ENCODE measurements at places on chromosomes 13 and 19.

GRCh38 chr13:36570489-36570888 is 103.3 kb upstream of the SERTM1 start:
- DNase-seq = no peak

GRCh38 chr13:99948907-99949678 is 22.5 kb downstream of the ZIC5 start:
- DNase-seq = no peak

DNA sequence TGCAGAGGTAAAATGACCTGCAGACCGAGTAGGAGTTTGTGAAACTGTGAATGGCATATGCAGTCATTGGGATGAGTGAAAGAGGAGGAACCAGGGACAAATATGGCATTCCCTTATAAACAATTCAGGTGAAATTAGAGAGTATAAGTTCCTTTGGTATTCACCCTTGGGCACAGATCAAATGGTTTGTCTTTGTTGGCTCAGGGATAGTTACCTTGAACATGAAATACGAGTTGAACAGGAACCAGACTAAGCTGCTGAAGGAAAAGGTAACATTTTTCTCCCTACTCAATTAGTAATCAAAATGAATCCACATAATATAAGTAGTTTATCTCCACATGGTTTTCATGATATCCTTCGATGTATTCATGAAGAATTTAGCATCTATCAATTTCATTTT is 50.5 kb downstream of the SLITRK1 start:
- DNase-seq = no peak

DNA sequence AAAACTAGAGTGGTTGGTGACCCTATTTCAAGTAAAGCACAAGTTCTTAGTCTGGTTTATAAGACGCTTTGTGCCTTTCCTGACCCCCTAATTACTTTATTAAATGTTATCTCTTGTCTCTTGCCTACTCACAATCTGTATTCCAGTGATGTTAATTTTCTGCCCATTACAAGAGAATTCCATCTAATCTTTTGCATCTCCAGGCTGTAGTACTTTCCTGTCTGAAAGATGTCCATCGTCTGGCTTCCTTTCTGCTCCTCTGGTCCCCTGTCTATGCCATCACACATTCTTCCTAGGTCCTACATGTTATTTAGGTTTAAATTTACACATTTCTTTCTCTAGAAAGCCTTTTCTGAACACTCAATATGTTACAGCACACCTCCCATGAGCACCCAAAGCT is 25.9 kb upstream of the OXGR1 start:
- no peak for DNase-seq

DNA sequence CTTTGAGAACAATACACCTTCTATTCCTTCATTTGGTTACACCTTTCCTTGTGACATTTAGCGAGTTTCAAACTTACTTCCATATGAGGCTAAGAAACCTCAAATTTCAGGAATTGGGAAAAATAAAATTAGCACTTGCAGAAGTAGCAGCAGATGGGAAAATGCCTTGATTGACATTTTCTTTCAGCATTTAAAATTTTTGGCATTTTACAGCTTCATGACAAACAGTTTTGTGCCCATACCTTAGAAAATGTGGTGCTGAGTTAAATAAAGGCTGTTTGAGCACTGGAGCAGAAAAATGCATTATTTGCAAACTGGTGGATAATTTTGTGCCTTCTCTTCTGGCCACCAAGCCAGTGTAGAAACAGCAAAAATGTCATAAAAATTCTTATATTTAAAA is 95.4 kb downstream of the PCDH17 start:
- no peak for DNase-seq

DNA sequence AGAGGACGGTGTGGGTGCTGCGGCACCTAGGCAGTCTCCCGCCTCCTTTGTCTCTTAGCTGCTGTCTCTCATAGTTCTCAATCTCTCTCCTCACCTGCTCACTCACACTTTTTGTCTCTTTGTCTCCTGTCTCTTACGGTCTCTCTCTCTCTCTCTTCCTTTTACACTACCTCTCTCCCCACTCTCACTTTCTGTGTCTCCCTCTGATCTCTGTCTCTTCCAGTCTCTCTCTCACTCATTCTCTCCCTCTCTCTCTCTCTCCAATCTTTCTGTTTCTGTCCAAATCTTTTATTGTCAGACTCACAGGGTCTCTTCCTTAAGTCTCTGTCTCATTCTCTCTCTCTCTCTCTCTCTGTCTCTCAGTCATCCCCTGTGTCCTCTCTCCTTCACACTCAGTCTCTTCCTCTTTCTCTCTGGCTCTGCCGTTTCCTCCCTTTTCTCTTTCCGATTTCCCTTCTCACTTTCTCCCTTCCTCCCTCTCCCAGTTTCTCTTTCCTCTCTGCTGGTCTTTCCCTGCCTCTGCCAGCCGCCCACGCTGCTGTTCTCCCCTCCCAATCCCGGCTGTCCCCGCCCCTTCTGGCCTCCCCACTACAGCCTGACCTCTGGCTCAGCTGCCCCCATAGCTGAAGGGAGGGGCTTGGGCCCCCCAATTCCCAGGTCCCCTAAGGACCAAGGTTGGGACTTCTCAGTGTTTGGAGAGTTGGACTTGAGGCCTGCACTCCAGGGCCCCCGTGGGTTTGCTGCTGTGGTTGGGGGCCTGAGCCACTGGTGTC is at the start of gene PLEKHA4:
PLEKHA4 (minus strand) TSS at position 504 of the 773 bp plus-strand sequence. CDS start 997 bp downstream, outside the sequence.
- peak; percentile 78 for DNase-seq

GRCh38 chr13:26026211-26026610 is 25.6 kb downstream of the SHISA2 start:
- DNase-seq = no peak

DNA sequence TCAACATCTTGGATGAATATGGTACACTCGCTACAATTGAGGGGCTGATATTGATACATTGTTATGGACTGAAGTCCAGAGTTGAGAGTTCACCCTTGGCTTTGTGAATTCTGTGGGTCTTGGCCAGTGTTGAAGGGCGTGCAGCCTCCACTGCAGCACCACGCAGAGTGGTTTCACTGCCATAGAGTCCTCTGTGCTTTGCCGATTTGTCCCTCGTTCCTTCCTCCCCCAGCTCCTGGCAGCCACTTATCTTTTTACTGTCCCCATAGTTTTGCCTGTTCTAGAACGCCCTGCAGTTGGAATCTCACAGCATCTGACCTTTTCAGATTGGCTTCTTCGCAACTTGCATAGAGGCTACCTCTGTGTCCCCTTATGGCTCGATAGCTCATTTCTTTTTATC is 57.3 kb upstream of the IRS2 start:
- no peak for DNase-seq

- no peak for DNase-seq
Measured at GRCh38 chr19:2750808-2751437, 11.1 kb upstream of the SLC39A3 start.

GRCh38 chr13:113458253-113459065 is 5.2 kb upstream of the ADPRHL1 start:
- no peak for DNase-seq

DNA sequence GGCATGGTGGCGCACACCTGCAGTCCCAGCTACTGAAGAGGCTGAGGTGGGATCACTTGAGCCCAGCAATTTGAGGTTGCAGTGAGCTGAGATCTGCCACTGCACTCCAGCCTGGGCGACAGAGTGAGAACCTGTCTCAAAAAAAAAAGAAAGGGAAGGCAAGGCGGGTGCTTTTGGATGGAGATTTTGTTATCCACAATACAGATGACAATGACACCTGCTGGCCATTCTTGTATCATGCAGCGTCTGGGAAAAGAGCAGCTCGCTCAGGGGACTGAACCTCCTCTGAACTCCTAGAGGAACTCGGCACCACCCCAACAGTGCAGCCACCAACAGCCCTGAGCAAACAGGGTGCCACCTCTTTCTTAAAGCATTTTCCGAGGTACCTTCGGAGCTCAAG is 22.8 kb downstream of the HAUS8 start:
- peak; percentile 54 for DNase-seq

DNA sequence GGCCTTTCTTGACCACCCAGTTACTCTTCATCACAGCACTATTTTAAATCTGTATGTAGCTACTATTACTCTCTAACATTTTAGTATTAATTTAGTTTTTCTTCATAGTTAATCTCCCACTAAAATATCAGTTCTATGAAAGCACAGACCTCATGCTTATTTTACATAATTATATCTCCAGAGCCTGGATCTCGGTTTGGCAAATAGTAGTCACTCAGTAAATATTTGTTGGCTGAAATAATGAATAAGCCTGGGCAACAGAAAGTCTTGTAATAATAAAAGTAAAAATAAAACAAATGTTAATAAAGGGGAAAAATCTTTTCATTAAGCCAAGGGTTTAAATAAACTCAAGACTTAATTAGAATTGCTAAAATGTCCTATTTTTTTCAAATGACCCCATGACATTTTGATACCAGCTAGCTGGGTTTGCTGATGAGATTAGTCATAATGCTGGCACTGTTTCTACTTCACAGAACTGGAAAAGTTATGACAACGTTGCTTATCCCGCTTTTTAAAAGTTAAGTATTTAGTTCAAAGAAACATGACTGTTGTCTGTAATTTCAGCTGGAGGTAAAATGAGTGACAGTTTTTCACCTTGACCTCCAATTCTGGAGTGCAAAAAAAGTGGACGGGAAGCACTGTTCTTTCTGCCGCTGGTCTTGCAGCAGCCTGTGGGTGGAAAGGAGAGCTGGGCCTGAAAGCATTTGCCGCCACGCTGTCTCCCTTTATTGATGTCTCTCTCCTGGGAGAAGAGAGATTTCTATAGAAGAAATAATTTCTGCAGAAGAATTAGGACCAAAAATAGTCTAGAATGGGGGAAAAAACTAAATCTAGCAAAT is 85.2 kb upstream of the SPATA13 start:
- DNase-seq = no peak

DNA sequence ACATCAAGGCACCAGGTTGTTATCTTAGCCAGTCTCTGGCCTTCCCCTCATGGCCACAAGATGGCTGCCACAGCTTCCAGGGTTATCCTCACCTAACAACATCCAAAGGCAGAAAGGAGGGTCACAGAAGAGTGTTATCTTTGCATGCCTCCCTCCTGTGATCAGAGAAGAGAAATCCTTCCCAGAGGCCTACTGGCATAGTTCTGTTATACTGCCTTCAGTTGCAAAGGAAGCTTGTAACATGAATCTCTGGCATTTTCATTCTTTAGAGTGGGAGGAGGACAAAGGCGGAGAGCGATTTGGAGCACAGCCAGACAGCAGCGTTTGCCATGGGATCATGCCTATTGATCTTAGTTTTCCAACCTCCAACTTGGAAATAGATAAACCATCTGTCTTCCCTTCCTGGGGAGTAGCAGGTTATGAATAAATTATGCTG is 135.7 kb downstream of the DNAJC15 start:
- no peak for DNase-seq

GRCh38 chr19:29524201-29524911 is 1.4 kb upstream of the VSTM2B start:
- DNase-seq = no peak

GRCh38 chr13:46665248-46665632 is 112.3 kb downstream of the LRCH1 start:
- no peak for DNase-seq

- DNase-seq = no peak
Measured at GRCh38 chr19:12205296-12205695, 42.4 kb downstream of the ZNF136 start.

GRCh38 chr13:43368003-43368402 is 344.6 kb downstream of the DNAJC15 start:
- DNase-seq = no peak

GRCh38 chr19:10603873-10604459 is 16.9 kb upstream of the AP1M2 start:
- peak; percentile 63 for DNase-seq

DNA sequence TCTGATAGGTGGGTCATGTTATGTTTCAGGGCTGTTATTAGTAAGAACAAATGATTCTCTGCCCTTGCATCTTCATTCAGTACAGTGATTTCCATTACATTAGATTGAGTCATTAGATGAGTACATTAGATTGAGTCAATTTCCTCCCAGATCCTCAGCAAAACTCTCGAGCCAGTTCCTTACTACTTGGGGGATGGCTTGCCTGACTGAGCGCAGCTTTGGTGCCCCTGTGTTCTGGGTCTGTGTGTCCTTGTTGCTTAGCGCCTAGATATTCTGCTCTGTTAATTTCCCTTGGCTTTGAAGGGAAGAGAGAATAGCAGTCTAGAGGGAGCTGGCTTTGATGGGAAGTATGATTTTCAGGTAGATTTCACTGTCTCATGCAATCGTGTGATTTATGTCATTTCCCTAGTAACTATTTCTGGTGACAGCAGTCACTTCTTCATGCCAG is 19.1 kb upstream of the SCEL start:
- DNase-seq = no peak

DNA sequence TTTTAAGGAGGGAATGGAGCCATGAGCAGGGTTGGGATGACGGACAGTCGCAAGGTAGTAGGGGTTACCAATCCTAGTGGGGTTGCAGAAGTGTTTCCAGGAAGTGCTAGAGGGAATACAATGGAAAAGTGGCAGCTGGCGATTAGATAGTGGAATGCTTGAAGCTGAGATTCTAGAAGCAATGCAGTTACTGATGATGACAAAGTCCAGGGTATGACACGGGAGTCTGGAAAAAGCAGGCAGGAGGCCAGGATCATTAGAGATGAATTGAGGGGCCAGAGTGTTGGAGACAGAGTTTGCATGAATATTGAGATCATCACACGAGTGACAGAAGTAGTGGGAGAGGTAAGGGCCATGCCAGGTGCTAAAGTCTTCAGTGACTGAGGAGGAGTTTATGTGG is 17.3 kb upstream of the KL start:
- DNase-seq = no peak

- DNase-seq = no peak
Measured at GRCh38 chr19:11066326-11066725, 22.9 kb upstream of the LDLR start.

DNA sequence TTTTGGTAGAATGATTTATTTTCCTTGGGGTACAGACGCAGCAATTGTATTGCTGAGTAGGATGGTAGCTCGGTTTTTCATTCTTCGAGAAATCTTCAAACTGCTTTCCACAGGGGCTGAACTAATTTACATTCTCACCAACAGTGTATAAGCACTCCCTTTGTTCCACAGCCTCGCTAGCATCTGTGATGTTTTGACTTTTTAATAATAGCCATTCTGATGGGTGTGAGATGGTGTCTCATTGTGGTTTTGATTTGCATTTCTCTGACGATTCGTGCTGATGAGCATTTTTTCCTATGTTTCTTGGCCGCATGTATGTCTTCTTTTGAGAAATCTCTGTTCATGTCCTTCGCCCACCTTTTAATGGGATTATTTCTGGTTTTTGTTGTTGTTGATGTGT is 54.8 kb upstream of the UQCRFS1 start:
- no peak for DNase-seq

GRCh38 chr19:28706693-28707092 is 506.3 kb downstream of the UQCRFS1 start:
- DNase-seq = no peak

DNA sequence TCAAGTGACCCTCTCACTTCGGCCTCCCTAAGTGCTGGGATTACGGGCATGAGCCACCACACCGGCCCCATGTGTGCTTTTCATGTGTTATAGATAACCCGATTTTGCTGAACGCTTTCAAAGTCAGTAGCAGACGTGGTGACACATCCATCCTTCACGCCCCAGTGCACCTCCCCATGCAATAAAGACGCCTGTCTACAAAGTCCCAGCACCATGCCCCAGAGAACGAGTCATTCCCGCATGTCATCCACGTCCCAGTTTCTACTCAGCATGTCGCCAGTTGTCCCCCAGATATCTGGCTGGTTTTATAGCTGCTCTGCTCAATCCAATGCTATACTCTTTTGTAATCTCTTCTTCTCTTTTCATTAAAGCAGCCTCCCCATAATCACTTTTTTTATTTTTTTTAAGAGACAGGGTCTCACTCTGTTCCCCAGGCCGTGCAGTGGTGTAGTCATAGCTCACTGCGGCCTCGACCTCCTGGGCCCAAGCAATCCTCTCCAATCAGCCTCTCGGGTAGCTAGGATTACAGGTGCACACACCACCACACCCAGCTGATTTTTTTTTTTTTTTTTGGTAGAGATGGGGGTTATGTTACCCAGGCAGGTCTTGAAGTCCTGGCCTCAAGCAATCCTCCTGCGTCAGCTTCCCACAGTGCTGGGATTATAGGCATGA is 42.5 kb downstream of the DNM2 start:
- no peak for DNase-seq
